ENCODE measurements at places on chromosomes 4 and X.

DNA sequence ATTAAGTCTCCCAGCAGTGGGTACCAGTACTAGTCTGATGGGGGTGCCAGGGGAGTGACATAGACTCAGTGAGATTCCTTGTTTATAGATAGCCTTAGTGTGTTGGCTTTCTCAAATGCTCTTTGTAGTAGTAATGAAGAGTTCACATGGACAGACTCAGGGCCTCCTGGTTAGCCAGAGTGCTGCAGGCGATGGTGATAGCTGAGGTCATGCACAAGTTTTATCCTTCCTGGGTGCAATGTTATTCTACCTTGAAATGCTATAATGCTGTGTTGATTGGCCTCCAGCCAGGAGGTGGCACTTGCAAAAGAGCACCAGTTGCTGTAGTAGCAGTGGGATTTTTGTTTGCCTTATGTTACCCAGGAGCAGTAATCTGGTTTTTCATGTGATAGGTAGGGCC is 35.5 kb upstream of the ADH4 start:
- no peak for DNase-seq

DNA sequence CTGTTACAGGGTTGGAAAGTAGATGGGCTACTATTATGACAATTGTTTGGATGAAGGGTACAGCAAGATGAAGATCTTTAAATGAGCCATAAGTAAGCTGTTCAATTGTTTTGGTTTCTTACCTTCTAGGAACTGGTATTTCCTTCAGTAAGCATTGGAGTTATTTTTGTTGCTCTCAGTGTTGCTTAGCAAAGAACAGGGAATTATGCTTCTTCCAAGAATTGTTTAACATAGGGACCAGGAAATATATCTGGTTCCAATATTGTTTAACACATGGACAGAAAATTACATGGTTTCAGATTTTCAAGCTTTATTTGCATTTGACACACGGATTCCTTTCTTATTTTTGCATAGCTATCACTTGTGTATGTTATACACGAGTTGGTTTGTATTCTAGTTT is 1999.0 kb downstream of the ARAP2 start:
- DNase-seq = no peak

DNA sequence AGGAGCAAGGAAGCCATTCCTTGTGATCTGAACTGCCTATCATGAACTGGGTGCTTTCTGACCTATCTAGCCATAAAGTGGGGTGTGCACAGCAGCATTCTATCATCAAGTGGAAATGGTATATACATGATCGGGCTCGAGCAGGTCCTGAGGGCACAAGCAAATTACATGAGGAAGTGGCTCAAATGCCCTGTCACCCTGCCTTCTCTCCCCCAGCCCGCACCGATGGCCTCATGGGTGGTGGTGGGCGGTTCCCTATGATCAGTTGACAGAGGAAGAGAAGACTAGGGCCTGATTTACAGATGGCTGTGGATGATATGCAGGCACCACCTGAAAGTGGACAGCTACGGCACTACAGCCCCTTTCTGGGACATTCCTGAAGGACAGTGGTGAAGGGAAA is 46.3 kb upstream of the BCLAF3 start:
- DNase-seq = no peak

- no peak for DNase-seq
Measured at GRCh38 chr4:5018603-5019002, 655 bp downstream of the CYTL1 start.

DNA sequence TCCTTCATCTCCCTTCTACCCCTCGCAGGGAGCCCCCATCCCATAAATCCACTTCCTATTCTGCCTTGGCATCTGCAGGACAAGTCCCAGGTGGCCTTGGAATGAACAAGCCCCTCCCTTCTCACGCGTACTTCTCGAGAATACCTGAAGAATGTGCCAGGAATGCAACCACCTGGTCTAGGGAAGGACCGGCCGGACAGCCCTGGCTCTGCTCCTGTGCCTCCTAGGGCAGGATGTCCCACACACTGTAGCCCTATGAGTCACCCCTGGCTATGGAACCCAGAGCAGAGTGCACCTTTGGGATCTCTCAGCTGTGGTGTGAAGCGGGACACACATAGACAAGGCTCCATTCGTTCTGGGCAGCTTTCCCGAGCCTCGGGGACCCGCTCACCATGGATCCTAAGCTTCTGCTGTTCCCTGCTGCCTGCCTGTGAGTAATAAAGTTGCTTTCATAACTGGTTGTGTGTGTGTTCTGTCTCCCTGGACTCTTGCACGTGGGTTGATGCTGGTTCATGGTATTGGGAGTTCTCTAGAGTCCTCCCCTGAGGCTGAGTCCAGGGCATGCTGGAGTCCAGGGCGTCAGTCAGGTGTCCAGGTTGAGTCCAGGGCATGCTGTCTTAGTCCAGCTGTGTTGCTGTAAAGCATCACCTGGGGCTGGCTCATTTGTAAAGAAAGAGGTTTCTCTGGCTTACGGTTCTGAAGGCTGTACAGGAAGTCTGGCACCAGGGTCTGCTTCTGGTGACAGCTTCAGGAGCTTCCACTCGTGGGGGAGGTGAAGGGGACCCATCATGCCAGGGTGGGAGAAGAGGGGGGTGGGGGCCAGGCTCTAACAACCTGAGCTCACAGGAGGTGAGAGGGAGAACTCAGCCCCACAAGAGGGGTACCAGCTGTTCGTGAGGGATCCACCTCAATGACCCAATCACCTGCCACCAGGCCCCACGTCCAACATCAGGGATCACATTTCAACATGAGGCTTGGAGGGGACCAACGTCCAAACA is 7.4 kb upstream of the PDE6B start:
- no peak for DNase-seq

- no peak for DNase-seq
Measured at GRCh38 chr4:88054229-88054628, 46.8 kb downstream of the PKD2 start.

DNA sequence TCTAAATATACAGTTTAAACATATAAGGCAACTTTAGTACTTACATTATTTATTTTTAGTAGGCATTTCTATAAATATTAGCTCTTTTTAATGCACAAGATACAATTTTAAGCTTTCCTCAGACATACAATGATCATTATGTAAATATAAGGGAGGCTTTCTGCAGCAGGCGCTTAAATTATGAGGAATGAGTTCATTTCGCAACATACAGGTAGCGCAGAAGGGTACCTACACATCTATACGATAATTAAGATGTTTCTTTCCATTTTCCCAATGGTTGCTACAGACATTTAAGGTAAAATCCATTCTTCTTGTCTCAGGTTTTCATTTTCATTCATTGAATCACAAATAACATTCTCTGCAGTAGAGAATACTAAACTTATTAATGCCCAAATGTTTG is 1.2 kb downstream of the AASDH start:
- DNase-seq = no peak

GRCh38 chrX:68090266-68090665 is 343.0 kb downstream of the OPHN1 start:
- no peak for DNase-seq

- DNase-seq = no peak
Measured at GRCh38 chr4:123786920-123787319, 390.3 kb downstream of the SPRY1 start.

DNA sequence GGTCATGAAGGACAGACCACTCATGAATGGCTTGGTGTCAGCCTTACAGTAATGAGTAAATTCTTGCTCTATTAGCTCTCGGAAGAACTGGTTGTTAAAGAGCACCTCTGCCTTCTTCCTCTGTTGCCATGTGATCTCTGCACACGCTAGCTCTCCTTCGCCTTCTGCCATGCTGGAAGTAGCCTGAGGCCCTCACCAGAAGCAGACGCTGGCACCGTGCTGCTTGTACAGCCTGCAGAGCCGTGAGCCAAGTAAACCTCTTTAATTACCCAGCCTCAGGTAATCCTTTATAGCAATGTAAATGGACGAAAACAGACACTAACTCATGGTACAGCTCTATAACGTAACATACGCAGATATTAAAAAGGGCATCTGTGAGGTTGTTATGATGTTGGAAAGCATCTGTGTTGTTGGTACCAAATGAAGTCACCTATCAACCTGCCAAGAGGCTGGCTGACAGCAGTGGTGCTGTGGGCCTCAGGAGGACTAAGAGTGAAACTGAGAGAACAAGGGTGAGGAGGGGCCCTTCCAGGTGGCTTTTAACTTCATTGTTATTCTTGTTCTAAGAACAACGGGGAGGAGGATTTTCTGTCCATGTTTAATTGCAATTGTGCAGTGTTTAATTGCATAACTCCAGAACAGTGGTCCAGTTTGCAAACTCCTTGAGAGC is 69.2 kb downstream of the CRMP1 start:
- no peak for DNase-seq
